ENCODE measurements at places on chromosomes 1 and 21.

- DNase-seq: no peak
Observed at GRCh38 chr1:77832901-77833300, 53.5 kb downstream of the MIGA1 start.

DNA sequence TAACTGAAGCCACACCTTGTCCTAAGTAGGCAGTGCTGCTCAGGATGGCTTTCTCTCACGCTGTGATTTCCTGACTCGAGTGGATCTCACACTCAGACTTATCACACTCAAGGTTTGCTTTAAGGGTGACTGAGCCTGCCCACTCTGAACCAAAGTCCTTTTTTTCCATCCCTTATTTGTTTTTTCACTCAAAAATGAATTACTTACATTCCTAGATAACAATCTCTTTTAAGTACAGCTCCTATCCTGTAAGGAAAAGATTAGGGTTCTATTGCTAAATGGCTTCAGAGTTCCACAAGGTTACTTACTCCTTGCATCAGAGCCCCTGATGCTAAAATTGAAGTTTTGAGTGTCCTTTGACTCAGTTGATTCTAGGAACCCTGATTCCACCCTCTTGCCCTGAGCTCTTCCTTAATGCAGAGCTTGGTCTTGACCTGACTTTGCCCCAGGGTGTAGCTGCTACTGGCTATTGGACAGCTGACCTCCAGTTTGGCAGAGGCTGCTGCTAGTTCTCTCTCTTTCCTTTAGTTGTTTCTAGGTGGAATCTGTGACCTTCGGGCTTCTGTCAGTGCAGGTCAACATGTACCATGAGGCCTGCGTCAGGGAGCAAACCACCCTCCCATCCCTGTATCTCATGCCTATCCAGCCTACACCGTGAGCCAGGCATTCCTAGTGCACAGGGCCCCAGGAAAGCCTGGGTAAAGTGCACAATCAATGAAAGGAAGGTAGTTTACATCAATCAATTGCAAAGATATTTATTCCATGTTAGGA is 80.1 kb upstream of the CD55 start:
- no peak for DNase-seq

DNA sequence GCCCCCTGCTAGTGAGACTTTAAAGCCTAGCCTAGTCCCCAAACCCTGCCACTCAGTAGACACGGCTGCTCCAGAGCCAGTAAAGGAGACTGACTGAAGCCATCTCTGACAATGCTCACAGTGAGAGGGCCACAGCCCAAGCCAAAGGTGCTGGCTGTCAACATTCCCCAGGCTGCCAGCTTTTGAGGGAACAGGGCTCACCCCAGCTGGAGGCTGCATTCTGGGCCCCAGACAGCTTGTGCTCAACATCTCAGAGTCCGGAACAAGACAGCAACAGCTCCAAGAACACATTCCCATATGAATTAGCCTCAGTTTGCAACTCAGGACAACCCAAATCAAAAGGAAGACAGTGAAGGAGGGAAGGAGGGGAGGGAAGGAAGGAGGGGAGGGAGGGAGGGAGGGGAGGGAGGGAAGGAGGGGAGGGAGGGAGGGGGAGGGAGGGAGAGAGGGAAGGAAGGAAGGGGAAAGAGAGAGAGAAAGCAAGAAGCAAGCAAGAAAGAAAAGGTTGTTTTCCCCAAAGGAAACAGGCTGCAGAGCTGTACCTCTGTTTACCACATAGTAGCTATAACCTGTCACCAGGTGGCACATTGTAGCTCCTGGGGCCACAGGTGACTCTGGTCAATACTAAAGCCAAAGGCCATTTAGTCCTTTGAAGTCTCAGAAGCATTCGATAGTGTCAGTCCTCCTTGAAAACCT is 5.4 kb downstream of the ARTN start:
- no peak for DNase-seq

GRCh38 chr21:37547615-37548200 is 181.1 kb downstream of the DYRK1A start:
- DNase-seq: no peak

DNA sequence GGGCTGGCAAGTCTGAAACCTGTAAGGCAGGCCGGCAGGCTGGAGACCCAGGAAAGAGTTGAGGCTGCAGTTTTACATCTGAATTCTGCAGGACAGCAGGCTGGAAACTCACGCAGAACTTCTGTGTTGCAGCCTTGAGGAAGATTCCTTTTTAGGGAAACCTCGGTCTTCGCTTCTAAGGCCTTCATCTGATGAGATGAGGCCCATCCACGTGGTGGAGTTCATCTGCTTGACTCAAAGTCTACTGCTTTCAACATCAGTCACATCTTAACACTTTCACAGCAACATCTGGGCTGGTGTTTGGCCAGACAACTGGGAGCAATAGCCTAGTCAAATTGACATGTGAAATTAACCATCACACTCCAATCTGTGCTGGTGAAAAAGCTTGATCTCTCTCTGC is 57.1 kb downstream of the EVA1C start:
- DNase-seq: no peak

DNA sequence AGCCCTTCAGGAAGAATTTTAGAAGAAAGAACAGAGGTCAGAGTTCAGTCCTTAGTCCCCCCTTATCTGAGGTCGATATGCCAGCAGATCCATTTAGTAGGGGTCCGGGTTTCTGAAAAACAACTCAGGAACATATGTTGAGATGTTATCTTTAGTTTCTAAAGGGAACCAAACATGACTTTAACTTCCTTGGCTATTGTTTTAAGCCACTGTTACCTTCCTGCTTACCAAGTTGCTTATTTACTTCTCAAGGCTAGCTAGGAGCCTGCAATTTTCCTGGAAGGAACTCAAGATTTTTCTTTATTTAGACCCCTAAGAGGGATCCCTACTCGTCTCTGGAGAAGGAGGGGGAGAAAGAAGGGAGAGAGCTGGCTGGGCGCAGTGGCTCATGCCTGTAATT is 54.3 kb downstream of the KCNC4 start:
- DNase-seq: no peak

GRCh38 chr21:32779983-32780382 is 8.4 kb upstream of the PAXBP1 start:
- no peak for DNase-seq

GRCh38 chr1:37731312-37732019 is 33.5 kb downstream of the EPHA10 start:
- DNase-seq: no peak

GRCh38 chr1:236550961-236551851 is 27.4 kb downstream of the LGALS8 start:
- DNase-seq: no peak

DNA sequence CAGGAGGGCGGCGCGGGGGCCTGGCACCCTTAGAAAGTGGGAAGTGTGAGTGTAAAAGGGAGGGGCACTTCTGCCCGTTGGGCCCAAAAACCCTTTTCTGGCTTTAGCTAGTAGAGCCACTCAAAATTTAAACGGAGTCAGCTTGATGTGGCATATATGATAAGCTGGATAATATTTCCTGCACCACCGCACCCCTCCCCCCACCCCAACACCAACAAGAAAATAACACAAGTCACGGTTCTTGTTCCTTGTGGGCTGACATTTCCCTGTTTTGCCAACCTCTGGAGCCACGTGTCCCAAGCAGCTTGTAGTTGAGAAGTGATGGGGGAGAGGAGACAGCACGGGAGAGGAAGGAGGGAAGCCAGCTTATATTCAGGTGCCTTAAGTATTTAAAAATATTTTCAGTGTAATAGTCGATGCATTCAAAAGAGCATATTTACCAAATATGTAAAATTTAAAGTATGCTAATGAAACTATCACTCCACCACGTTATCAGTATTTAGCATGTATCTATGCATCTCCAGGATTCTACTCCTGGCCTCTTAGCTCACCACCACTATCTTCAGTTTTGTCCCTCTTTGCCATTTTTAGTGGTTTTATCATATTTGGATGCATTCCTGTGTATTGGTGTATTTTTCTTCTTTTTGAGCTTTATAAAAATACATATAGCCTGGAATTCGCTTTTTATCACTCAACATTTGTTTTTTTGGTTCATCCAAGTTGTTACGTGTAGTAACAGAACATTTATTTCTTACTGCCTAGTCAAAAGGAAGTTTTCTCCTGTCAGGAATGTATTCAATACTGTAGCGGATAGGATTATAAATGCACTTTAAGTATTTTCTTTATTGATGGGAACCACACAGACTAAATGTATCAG is 773 bp upstream of the DDX59 start:
- peak; percentile 23 for DNase-seq

DNA sequence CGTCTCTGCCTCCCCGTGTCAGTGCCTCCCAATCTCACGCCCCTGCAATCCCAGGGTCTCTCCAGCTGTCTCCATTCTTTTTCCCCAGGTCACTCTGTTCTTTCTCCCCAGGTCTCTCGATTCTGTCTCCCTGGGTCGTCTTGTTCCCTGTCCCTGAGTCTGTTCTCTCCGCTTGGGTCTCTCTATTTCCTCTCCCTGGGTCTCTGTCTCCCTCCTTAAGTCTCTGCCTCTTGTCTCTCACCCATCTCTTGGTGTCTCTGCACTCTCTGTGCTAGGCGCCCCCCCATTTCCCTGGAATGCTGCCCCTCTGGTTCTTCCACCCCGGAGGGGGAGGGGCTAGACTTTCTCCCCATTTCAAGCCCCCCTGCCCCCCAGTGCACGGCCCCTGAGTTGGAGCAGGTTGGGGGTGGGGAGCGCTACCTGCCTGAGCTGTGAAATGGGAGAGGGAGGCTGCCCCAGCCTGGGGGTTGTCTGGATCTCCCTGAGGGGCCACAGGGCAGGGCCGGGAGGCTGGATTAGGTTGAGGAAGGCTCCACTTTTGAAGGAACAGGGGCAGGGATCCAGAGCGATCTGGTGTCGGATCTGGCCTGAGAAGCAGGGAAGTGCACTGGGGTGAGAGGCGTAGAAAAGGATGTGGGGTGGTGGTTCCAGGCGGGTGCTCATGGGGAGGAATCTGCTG is 1.4 kb downstream of the PTPRF start:
- DNase-seq: no peak

Measured in GM19239 (cell line).